ENCODE measurements at places on chromosomes 7 and 10.

- no peak for DNase-seq
Observed at GRCh38 chr10:22460101-22460500, 114.8 kb downstream of the SPAG6 start.

GRCh38 chr10:31853629-31854028 lies 75.0 kb downstream of the ARHGAP12 start:
- no peak for DNase-seq

DNA sequence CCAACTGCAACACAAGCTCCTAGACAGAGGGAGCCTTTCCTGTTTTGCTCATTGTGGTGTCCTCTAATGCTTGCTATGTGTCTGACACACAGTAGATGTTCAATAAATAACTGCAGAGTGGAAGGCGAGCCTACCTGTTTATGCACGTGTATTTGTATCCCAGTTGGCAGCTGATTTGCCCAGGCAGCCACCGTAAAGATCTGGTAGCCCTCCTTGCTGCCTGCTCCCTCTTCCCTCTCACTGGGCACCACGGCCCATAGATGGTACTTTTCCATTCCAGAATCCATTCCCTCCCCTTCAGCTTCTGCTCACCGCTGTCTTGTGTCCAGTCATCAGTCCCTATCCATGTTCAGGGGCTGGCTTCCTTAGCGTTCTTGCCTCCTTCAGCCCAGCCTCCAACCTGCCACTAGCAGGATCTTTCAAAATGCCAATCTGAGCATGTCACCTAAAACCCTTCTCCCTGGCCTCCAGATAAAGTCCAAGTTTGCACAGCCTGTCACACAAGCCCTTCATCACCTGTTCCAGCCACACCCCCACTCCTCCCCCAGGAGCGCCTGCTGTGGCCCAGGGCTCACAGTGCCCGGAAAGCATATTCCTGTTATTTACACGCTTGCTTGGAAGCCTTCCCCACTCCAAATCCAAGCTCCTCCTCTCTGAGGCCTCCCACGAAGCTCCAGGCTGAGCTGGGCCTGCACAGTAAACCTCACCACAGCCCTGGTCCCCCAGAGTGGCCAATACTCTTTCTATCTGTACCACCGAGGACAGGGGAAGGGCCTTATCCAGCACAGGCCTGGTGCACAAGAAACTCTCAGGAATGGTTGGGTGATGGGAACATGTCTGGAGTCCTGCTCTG lies 21.0 kb downstream of the ZCCHC24 start:
- no peak for DNase-seq

GRCh38 chr7:99094401-99094800 lies 49.5 kb downstream of the SMURF1 start:
- no peak for DNase-seq

DNA sequence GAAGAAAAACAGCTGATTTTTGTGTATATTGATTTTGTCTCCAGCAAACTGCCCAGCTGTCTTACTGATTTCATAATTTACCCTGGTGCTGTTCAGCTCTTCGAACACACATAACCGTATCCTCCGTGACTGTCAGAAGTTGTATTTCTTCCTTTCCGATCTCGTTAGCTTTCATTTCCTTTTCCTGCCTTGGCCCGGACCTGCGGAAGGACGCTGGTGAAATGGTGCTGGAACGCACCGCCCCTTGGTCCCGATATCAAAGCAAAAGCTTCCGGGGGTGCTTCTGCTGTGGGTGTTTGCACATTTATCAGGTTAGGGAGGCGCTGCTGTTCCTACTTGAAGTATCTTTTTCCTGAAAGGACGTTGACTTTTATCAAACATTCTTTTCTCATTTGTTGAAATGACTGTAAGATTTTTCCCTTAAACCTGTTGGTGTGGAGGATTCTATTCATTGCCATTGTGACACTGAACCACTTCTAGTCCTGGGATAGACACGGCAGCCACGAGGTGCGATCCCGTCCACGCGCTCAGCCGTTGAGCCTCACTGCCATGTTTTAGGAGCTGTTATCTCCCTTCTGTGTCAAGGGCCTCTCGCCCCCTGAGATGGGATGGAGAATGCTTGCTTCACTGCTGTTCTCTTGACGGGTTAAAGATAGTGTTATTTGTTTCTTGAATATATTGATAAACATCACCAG lies 72.6 kb downstream of the FOXL3 start:
- DNase-seq: no peak

DNA sequence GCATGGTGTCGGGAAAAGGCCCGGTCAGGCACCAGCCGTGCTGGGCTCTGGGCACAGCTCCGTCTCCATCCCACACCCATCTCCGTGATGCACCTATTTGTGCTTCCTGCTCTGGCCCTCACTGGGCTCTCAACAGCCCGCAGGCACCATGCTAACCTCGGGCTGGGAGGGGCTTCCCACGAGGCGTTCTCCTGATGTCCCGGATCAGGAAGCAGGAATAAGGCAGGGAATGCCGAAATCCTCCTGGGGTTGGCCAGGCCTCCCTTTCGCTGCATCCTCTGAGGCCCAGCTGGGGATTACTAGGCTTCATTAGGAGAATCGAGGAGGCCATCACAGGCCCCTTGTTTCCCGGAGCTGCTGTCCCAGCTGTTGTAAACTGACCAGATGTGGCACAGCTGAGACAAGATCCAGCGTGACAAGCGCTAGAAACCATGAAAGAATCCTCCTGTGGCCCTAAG lies 72.0 kb downstream of the FAM53B start:
- DNase-seq: peak; percentile 60

DNA sequence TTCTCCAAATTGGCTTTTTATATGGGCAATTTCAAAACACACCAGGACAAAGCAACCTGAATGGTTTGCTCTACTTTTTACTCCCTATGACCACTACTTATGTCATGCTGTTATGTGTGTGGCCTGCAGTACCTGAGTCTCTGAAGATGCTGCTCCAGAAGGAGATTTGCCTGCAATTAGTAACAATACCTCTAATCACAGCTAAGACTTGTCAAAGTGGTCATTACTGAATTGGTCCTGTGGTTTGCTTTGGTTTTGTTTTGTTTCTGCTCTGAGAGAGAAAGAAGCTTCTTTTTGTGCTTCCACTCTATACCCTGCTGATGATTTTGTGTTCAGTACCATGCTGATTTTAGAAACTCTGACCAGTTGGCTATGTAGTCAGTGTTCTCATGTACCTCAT lies 25.5 kb downstream of the HGF start:
- no peak for DNase-seq

DNA sequence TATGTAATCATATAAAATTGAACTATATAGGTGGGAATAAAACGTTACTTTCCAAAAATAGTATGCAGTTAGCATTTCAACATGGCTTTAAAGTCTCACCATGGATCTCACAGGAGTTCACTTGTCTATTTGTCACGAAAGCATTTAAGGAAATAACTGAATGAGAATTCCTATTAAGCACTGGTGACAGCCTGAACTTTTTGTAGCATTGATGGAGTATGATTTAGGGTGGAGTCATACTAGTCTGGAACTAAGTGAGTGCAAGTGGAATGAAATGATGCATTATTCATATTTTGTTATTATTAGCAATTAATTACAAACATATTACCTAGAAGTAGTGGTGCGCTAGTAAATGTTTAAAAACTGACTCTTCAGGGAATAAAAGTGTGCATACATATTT lies 26.0 kb upstream of the HIBADH start:
- no peak for DNase-seq

GRCh38 chr10:35398908-35399307 lies 62.6 kb downstream of the CCNY start:
- DNase-seq: no peak

GRCh38 chr7:111640416-111640815 lies 78.1 kb upstream of the IMMP2L start:
- no peak for DNase-seq

DNA sequence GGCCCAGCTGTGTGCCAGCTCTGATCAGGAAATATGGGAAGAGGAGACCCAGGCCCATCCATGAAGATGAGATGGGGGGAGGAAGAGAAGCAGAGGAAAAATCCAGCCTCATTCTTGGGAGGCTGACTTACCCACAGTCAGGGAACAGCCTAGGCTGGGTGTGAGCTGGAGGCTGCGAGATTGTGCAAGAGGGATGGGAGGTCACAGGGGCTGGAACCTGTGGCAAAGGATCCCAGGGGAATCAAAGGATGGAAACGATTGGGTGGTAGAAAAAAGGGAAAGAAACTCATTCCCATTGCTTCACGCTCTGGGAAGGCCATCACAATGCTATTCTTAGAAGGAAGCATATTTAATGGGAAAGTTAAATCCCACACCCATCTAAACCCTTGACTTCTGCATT lies 26.7 kb upstream of the CRHR2 start:
- DNase-seq: no peak

- no peak for DNase-seq
Observed at GRCh38 chr7:120064565-120064964, 208.4 kb upstream of the KCND2 start.

GRCh38 chr7:154879629-154880028 lies 123.3 kb downstream of the PAXIP1 start:
- DNase-seq: no peak

DNA sequence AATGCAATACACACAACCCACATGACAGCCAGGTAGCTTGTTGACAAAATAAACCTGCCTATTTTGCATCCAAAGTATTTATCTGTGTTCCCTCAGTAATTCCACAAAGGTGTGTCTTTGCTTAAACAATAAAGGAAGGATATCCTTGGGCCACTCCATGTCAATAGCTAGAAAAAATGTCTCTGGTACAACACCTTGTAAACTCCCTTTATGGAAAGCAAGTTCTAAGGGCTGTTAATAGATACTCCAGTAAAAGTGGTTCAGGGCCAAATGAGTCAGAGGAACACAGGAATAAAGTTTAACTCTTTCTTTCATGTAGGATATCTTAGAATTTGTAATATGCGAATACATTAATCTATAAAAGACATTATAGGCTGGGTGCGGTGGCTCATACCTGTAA lies 96.9 kb upstream of the LRRTM3 start:
- DNase-seq: no peak

DNA sequence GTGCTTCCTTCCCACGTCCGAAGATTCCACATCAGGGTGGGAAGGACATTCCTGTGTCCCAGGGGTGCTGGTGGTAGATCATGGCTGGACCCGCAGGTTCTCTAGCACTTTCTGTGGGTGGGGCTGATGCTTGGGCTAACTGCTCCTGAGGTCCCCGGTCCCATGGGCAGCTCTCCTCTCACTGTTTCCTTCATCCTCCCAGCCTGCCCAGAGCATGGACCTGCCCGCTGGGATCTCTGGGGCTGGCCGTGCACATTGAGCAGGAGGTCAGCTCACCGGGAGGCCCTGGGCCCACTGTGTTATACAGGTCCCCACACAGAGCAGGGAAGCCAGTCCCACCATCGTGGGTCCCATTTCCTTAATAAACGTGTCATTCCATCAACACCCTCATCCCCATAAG lies 502.3 kb downstream of the TCERG1L start:
- no peak for DNase-seq

GRCh38 chr7:139854803-139855497 lies 25.9 kb downstream of the TBXAS1 start:
- DNase-seq: no peak

DNA sequence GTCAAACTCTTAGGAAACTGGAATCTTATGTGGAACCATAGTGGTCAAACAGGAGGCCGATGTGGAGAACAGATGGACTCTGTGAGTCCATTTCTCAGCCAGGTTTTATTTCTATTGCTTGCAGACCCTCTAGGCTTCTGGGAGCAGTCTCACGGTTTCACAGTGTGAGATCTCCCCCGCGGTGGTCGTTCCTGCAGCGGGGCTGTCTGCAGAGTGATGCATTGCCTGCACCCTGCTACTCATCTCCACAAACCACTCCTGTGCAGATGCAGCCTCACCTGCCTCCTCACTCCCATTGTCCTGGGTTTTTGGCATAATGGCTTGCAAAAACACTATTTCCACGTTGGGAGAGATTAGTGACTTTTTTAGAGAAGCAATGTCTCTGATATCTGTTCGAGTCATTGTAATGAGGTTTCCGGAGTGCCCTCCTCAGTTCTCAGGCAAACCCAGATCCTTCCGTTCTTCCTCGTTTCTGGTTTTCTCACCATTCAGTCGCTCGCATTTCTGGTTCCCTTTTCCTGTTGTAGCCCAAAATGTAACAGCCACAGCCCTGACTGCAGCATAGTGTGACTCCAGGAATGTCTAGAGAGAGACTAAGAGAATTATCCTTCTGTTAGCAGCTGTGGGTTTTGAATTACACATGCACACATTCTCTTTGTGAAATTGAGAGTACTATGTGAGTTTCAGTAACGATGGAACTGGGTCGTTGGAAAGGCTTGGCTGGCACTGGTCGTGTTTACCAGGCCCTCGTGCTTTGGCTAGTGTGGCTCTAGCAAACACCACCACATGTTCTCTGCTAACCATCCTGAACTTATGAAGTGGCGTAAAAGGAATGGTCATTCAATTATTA lies 30.2 kb downstream of the ACADSB start:
- no peak for DNase-seq

All from head of caudate nucleus (tissue), 42 donors.